Lower leg skin (tissue), 4 donors: ENCODE measurements at places on chromosomes 6 and 20.

DNA sequence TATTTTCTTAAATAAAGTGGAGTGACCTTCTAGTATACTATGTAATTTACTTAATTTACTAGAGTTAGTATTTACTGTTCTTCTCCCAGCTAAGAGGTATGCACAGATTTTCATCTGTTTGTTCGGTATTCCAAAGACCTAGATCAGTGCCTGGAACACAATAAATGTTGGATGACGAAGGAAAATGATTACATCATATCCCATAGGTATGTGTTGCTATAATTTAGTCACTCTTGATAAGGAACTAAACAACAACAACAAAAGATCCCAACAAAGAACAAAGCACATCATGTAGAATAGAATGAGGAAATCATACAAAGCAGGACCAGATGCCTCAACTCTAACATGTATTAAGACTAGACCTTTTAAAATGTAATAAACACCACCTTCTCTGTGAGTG lies 89.6 kb upstream of the ADGRF1 start:
- no peak for DNase-seq

DNA sequence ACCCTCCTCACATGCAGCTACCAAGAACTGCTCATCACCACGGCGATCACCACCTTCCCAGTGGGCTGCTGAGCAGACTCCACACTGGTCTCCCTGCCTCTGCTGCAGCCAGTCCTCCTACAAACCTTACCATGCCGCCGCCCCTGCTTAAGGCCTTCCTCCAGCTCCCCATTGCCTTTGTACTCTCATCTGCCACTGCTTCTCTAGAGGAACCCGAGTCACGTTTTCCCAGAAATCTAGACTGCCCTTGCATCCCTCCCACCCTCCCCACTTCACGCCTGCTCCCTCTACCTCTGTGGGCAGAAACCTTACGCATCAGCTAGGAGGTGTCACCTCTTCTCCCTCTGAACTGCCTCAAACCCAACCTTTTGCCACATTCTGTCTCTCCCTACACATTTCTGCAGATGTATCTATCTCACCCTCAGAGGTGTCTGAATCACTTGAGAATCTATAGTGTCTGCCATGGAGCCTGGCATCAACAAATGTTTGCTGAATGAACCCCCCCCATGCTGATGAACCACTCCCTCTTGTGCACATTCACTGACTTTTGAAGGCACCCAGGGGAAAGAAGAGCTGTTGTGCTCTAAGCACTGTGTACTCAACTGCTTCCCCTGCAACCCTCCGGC lies 4.3 kb downstream of the E2F1 start:
- no peak for DNase-seq

DNA sequence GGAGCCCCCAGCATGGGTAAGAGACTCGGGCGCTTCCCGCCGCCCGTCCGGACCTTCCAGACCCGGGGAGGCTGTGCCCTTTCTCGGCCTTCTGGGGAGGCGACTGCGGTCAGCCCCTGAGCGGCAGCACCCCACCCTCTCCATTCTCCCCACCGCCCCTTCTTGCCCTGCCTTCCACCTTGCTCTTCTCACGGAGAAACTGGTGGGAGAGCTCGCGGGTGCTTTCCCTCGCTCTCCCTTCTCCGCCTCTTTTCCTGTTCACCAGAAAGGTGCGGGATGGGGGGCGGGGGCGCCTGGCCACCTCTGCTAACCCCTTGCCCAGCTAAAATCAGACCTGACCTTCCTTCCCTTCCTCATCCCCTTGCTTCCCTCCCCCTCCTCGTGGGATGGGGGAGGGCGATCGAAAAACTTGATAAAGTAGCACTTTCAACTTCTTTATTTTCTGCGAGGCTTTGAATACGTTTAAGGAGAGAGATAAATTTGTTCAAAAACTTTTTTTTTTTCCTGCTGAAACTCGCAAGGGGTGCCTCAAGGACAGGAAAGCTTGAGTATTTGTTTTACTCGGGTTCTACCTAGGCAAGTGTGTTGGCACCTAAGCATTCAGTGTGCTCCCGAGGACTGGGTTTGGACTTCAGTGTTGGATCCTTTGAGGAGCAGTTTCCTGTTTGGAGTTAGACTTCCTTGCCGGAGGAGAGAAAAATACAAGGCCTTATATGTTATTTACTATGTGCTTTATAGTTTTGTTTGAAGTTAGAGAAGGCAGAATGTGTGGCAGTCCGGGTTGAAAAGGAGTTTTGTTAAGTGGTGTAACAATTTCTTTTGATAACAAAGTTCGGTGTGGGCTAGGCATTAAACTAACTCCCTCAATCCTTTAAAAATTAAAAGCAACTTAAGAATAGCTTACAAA lies 897 bp downstream of the CD2AP start:
- DNase-seq, result no peak

- no peak for DNase-seq
Observed at GRCh38 chr6:11769811-11770545, 8.6 kb downstream of the ADTRP start.

- DNase-seq, result no peak
Observed at GRCh38 chr6:1364791-1365190, 24.6 kb upstream of the FOXF2 start.

DNA sequence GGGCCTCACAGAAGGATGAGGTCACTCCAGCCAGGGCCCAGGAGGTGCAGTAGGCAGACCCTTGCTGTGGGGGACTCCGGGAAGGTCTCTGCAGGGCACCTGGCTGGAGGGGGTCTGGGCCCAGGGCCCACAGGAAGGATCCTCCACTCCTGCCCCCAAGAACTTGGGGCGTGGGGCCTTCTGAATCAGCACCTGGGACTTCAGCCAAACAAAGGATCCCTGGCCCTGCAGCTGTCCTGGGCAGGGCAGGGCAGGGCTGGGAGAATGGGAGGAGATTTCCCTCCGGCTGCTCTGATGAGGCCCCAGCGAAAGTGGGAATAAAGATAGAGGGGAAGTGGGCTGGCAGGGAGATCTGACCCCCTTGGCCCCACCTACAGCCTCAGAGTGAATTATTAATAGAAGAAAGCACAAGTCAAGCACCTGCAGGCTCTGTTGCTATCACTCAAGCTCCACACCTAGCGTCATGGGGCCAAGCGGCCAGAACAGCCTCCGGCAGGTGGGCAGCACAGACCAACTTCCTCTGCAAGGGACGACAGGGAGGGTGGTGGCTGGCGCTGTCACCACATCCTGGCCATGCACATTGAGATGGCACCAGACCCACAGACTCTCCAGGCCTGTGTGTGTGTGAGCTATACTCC lies 61.6 kb upstream of the MRPS10 start:
- DNase-seq, result no peak

DNA sequence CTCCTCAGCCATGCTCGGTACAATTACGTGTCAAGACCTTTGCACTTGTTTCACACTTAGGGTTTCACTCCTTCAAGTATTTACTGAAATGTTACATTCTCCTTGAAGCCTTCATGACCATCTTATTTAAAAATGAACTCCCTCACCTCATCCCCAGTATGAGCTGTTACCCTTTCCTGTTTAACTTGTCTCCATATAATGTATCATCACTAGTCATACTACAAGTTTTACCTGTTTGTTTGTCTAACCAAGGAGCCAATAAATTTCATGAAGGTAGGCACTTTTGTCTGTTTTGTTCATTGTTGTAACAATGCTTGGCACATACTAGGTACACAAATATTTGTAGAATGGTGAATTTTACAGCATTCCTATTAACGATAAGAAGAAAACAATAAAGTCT lies 46.1 kb upstream of the MTRF1L start:
- DNase-seq, result no peak

GRCh38 chr6:43914272-43915147 lies 144.5 kb downstream of the VEGFA start:
- no peak for DNase-seq
